Activated CD4-positive, alpha-beta T cell treated with anti-CD3 and anti-CD28 coated beads, Interleukin-10, Interleukin-2, amounts not matched to agents 100 ng/mL and 50 ng/mL, durations not matched to agents 16 hours and 8 hours (primary cell): ENCODE measurements at places on chromosomes 4 and X.
A peak's percentile ranks its signal among the peaks of the same experiment; 100 is the strongest.

- no peak for DNase-seq
These were observed 56.3 kb downstream of the PPEF2 start for GRCh38 chr4:75845992-75846391.

DNA sequence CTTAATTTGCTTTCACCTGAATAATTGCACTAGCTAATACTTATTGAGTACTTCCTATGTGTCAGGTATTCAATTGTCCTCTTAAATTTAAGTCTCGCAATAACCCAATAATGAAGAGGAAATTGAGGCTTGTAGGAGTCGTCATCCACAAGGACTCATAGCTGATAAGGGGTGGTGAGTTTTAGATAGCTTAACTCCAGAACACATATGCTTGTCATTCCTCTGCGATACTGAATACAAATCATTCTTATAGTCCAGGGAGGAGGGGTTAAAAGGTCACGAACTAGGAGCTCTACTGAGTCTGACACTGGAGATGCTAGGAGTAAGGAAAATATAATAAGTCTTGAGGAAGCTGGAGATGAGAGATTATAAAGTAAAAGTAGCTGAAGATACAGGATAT, 1.4 kb upstream of the PACRGL start:
- no peak for DNase-seq

DNA sequence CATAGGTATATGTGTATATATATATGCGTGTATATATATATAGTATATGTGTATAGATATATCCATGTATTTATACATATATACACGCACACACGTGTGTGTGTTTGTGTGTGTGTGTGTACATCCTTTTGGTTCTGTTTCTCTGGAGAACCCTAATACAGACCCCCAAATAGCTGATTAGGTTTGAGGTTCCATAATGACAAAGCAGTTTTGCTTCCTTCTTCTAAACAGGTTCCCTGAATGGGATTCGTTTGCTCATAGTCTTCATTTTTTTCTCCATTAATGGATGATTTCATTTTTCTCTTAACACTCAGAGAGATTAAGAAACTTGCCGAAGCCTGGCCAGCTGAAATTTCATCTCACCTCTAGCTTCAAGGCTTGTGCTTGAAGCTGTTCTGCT, 234.0 kb upstream of the BCOR start:
- DNase-seq: no peak

DNA sequence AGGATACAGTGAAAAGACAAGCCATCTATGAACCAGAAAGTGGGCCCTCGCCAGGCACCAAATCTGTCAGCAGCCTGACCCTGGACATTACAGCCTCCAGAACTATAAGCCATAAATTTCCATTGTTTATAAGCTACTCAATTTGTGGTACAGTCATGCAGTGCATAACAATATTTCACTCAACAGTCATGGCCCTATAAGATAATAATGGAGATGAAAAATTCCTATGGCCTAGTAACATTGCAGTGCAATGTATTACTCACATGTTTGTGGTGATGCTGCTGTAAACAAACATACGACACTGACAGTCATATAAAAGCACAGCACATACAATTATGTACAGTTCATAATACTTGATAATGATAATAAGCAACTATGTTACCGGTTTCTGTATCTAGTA, 17.1 kb upstream of the TLR1 start:
- DNase-seq: no peak

DNA sequence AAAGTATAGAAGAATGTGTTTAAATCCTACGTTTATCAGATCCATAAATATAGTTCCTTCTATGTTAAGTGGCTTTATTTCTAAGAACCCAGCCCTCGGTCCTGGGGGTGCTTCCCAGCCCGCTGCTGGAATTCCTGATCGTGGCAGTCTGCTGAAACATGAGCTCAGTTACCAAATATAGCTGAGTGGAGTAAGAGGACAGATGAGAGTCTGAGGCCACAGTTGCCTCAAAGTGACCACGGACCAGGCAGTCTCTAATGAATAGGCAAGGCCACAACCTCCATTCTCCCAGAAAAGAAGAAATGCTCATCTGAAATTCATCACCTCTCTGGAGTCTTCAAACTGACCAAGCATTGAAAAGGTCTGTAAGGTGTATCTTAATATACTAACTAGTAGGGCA, at the start of gene PALLD:
Gene PALLD (plus strand): TSS at position 219 of the 400 bp plus-strand sequence.
- DNase-seq: no peak

GRCh38 chr4:154526151-154526550, 24.0 kb downstream of the PLRG1 start:
- no peak for DNase-seq

DNA sequence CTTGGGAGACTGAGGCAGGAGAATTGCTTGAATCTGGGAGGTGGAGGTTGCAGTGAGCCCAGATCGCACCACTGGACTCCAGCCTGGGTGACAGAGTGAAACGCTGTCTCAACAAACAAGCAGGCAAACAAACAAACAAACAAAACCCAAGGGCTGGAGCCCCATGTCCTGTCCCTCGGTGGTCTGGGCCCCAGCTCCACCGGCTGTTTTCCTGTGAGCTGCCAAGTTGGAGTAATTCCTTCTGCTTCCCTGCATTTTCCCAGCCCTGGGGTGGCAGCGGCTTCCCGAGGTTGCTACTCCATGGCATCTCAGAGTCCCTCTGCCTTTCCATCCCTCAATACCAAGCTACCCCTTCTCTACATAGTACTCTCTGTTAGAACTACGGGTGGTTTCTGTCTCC, 43.2 kb downstream of the RGS12 start:
- DNase-seq: no peak

DNA sequence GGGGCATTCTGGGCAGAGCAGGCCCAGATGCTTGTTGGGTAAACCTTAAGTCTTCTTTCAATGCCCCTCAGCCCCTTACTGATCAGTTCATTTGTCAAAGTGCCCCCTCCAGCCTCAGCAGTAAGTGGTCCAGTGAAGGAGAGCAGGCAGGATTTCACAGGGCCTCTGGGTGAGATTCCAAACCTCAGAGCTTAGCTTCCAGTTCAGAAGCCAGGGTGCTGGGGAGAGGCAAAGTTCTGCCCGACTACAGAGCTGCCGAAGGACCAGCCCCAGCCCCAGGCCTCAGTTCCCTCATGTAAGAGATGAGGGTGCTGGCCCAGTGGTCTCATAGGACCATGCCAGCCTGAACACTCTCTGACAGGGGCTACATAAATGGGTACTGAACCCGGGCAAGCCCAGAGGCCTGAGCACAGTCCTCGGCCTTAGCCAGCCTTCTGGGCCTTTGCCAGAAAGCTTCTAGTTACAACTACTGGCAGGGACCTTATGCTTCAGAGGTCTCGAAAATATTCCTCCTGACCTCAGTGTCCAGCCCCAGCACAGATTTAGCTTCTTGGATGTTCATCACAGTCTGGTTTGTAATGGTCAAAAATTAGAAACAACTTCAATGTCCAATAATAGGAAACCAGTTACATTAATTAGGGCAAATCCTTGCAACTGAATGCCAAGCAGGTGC, 851 bp upstream of the RIPPLY1 start:
- no peak for DNase-seq

DNA sequence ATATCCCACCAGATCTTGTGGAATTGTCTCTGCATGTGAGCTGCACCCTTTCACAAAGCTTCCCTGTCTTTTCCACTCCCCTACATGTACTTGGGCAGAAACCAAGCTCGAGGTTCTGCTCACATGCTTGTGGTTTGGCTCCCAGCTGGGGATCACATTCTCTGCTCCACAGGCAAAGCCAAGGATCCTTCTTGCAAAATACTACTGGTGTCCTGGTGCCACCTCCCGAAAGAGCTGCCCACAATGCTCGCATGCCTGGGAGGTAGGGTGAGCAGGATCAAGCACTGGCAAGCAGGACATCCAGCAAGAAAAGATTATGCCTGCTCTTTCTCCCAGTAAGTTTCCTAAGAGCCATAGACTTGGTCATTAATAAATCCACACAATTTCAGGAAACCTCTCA, 45.1 kb upstream of the PPARGC1A start:
- no peak for DNase-seq

- no peak for DNase-seq
These were observed 18.2 kb downstream of the MAGEA9 start for GRCh38 chrX:149799938-149800337.

GRCh38 chr4:95540227-95540626, 8.5 kb downstream of the UNC5C start:
- no peak for DNase-seq

DNA sequence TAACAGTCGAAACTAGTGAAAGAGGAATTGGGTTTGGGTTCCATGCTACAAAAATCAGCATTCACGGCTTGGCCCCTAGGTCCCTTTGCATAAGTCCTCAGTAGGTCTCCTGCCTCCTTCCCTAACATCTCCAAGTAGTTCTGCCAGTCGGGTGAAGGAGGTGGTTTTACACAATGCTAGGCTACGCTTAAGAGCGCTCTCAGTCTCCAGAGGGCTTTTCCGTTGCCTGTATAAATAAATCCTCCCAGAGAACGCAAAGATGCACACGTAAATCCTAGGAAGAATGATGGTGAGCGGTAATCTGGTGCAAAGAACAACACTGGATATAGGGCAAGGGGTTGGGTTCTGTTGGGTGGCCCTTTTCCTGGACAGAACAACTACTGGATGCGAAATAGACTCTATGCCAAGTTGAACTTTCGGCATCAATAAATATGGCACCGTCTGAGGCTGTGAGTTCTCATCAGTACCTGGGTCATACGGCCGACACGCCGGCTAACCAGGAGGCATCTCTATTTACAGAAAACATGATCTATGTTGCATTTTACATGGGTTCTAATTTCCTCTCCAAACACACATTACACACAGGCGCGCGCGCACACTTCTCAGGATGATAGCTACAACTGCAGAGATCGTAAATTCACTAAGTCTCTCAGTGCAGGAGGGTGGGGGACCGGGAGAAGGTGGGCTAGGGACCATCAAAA, 1.3 kb downstream of the CAMK2D start:
- peak; percentile 48 for DNase-seq

DNA sequence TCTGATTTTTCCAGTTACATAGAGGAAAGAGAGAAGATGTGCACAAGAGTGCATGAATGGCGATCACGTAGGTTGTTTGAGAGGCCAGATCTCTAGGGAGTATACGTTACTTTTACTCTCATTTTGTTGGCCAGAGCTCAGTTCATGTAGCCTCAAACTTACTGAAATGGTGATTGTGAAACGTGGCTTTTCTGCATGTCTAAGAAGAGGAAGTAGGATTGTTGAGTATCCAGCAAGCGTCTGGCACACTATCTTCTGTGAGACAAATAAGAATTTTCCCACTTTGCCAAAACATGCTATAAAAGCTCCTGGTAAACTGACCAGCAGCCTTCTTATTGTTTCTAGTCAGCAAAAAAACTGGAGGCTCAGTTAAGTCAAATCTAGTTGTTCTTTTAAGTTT, 264.5 kb upstream of the EMCN start:
- DNase-seq: no peak

- DNase-seq: no peak
These were observed 4.5 kb downstream of the RAB39B start for GRCh38 chrX:155259752-155260151.

GRCh38 chrX:39972340-39972739, 125.4 kb downstream of the BCOR start:
- DNase-seq: no peak

DNA sequence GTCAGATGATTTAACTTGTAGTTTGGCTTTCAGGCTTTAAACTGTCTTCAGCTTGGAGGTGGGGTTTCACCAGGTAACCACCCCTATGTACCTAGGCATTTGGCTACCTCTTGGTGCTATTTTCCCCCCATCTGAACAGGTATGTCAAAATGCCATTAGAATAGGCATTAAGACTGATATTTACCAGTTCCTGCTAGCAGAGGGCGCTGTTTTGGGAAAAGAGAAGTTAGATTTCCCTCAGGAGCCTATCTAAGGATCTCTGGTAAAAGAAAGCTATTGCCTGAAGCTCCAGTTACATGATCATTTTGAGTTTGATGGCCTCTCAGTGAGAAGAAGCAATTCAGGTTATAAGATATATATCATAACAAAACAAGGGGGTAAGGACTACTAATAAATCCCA, 879.1 kb downstream of the SH3BGRL start:
- no peak for DNase-seq

GRCh38 chr4:162793004-162793403, 373.7 kb downstream of the NAF1 start:
- no peak for DNase-seq

GRCh38 chrX:12657433-12657832, 133.8 kb upstream of the PRPS2 start:
- DNase-seq: no peak

- no peak for DNase-seq
These were observed 1734.3 kb downstream of the PCDH7 start for GRCh38 chr4:32454482-32454881.

- DNase-seq: no peak
These were observed 166.9 kb downstream of the ASMT start for GRCh38 chrX:1781766-1782165.

- DNase-seq: no peak
These were observed 111.3 kb upstream of the PAQR3 start for GRCh38 chr4:79050541-79050880.

DNA sequence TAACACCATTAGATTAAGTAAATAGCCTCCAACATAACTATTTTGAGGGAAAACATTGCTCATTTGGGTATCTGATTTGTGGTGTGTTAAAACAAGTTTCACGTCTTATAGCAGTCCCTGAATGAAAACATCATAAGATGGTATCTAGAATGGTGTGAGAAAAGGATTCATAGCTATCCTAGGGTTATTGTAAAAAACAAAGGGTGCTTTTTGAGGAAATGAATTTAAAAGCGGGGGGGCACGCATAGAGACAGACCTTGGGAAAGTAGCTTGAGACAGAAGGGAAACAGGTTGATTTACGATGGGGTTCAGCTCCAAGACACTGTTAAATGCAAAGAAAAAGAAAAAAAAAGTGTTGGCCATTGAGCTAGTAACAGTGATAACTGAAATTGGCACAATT, 768 bp upstream of the CXCL10 start:
- DNase-seq: peak; percentile 67

- no peak for DNase-seq
These were observed 496.7 kb downstream of the SPRY1 start for GRCh38 chr4:123893011-123893981.
